ENCODE measurements at places on chromosomes 2 and 18.
A peak's percentile ranks its signal among the peaks of the same experiment; 100 is the strongest.

GRCh38 chr2:61726456-61727209 is 127.2 kb downstream of the FAM161A start:
- H3K27me3 ChIP-seq: no peaks in the 10 kb centered on the region
- no peak for DNase-seq
- no peaks in the 10 kb centered on the region for H3K4me1 ChIP-seq
- no peak overlapping the region for H3K4me3 ChIP-seq
- no peaks in the 10 kb centered on the region for H3K36me3 ChIP-seq
- H3K27ac ChIP-seq: no peak overlapping the region

GRCh38 chr2:32229635-32230034 is 35.1 kb downstream of the NLRC4 start:
- no peaks in the 10 kb centered on the region for H3K27me3 ChIP-seq
- H3K4me1 ChIP-seq: peaks cover 6% of the 10 kb centered on the region

- H3K4me1 ChIP-seq: no peaks in the 10 kb centered on the region
- no peak for DNase-seq
- no peak overlapping the region for H3K27ac ChIP-seq
- H3K4me3 ChIP-seq: no peak overlapping the region
- H3K36me3 ChIP-seq: no peaks in the 10 kb centered on the region
- no peaks in the 10 kb centered on the region for H3K27me3 ChIP-seq
These were observed 186.6 kb downstream of the GBX2 start for GRCh38 chr2:235981631-235982030.

- H3K4me3 ChIP-seq: no peak overlapping the region
- no peak for DNase-seq
- no peaks in the 10 kb centered on the region for H3K4me1 ChIP-seq
- no peak overlapping the region for H3K27ac ChIP-seq
- no peaks in the 10 kb centered on the region for H3K27me3 ChIP-seq
- no peaks in the 10 kb centered on the region for H3K36me3 ChIP-seq
These were observed 18.4 kb upstream of the MAL start for GRCh38 chr2:95007031-95007609.

GRCh38 chr18:67143028-67143427 is 373.5 kb downstream of the DSEL start:
- H3K27ac ChIP-seq: no peak overlapping the region
- no peaks in the 10 kb centered on the region for H3K27me3 ChIP-seq
- no peaks in the 10 kb centered on the region for H3K36me3 ChIP-seq
- DNase-seq: no peak

DNA sequence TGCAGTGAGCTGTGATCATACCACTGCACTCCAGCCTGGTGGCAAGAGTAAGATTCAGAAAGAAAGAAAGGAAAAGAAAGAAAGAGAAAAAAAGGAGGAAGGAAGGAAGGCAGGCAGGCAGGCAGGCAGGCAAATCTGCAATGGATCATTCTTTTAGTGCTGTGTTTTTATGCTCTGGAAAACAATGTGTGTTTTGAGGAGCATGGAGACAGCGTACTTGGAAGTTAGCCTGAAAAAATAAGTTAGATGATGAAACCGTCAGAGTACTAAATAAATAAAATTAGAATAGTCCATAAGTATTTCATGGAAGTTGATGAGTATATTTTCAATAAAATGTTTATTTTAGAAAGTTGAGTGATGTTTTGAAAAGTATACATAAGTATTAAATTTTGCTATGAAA is 366.4 kb upstream of the CDH20 start:
- no peak overlapping the region for H3K27ac ChIP-seq
- H3K27me3 ChIP-seq: no peaks in the 10 kb centered on the region
- H3K36me3 ChIP-seq: no peaks in the 10 kb centered on the region
- DNase-seq: no peak

DNA sequence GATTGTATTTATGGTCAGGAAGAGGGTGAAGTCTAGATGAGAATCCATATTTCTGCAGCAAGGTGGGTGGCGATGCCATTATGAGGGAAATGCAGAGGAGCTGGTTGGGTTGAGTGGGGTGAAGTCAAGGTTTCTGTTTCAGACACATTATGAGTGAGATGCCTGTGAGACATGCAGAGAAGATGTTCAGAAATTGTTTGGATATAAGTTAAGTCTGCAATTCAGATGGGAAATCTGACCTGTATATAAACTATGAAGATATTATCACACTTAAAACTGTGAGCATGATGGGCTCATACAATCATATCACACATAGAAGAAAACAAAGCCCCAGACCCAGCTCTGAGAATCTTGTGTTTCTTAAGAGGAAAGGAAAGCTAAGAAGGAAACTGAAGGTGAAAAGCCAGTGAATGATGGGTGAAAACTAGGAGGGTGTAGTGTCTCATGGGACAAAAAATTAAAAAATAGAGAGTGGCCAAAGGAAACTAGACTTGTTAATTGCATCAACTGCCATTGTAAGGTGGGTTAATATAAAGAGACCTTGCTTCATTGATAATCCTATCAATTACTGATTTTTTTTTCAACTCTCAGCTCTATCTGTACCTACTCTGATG is 14.2 kb downstream of the GALNT5 start:
- H3K27ac ChIP-seq: no peak overlapping the region
- H3K4me1 ChIP-seq: no peaks in the 10 kb centered on the region
- no peak overlapping the region for H3K4me3 ChIP-seq
- H3K27me3 ChIP-seq: no peaks in the 10 kb centered on the region

- no peak for DNase-seq
- H3K36me3 ChIP-seq: no peaks in the 10 kb centered on the region
- no peaks in the 10 kb centered on the region for H3K27me3 ChIP-seq
- H3K4me3 ChIP-seq: no peak overlapping the region
These were observed 12.5 kb downstream of the MSTN start for GRCh38 chr2:190050001-190050400.

DNA sequence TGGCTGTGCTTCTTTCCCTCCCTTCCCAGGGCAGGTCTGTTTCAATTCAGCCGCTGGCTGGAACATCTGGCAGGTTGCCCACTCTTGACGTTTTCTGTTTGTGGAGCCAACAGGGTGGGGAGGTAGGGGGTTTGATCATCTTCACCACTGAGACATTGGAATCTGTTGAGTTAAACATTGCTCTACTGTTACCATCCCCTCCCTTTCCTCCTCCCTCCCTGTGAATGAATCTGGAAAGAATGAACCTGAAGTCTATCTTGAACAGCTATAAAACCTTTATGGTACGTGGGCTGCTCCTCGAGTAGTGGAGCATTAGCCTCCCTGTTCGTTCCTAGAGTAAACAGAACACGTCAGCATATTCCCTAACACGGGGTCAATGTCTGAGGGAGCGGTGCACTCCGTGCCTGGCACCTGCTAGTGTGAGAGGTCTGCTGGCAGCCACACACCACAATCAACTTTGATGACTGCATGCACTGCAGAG is 249.9 kb upstream of the RBBP8 start:
- H3K36me3 ChIP-seq: no peaks in the 10 kb centered on the region
- peaks cover 6% of the 10 kb centered on the region for H3K4me1 ChIP-seq
- DNase-seq: peak; percentile 57
- H3K4me3 ChIP-seq: no peak overlapping the region

DNA sequence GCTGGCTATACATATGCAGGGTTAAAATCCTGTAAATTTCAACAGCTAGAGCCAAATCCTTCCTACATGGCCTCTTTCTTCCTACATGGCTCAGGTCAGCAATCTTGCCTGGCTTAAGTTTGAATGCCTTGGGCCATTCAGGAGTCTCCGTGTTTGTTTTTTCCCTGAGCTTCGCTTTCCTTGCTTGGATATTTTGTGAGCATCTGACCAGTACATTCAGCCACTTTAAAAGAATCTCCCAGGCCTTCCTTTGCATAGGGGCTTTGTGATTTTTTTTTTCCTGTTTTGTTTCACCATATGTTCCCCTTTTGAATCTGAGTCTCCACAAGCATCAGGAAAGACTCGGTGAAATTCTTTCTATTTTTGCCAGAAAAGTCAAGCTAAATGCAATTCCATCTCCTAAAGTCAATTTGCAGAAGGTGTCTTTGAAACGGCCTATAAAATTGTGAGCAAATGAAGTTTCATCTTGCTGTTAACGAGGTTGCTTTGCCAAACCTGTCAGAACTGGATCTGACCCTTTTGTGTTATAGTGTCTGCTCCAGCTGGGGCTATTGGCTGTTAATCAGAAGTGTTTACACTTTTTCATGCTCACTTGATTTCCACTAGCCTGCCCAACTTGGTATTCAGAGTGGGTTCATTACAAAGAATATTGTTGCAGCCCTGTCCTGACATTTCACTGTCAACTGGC is 256.9 kb downstream of the DCC start:
- no peak overlapping the region for H3K4me3 ChIP-seq
- H3K36me3 ChIP-seq: no peaks in the 10 kb centered on the region
- H3K27me3 ChIP-seq: no peaks in the 10 kb centered on the region

GRCh38 chr2:202030691-202031090 is 3.0 kb upstream of the FZD7 start:
- H3K36me3 ChIP-seq: no peaks in the 10 kb centered on the region
- peaks cover 12% of the 10 kb centered on the region for H3K27me3 ChIP-seq
- no peak for DNase-seq
- H3K4me1 ChIP-seq: peaks cover 11% of the 10 kb centered on the region
- H3K4me3 ChIP-seq: no peak overlapping the region

- peak; percentile 35 for DNase-seq
- peak overlapping the region; percentile 72 for H3K4me3 ChIP-seq
- H3K27me3 ChIP-seq: peaks cover 10% of the 10 kb centered on the region
- H3K36me3 ChIP-seq: no peaks in the 10 kb centered on the region
These were observed 896 bp downstream of the CACNB4 start for GRCh38 chr2:152097801-152098495.

- no peaks in the 10 kb centered on the region for H3K36me3 ChIP-seq
- no peak for DNase-seq
- H3K4me1 ChIP-seq: no peaks in the 10 kb centered on the region
- H3K27me3 ChIP-seq: no peaks in the 10 kb centered on the region
- H3K27ac ChIP-seq: no peak overlapping the region
These were observed 537.5 kb downstream of the MBD2 start for GRCh38 chr18:53686965-53687364.

GRCh38 chr2:215681799-215682596 is 246.1 kb upstream of the FN1 start:
- no peaks in the 10 kb centered on the region for H3K36me3 ChIP-seq
- H3K27ac ChIP-seq: no peak overlapping the region
- H3K4me1 ChIP-seq: peaks cover 31% of the 10 kb centered on the region
- H3K27me3 ChIP-seq: no peaks in the 10 kb centered on the region
- no peak for DNase-seq

GRCh38 chr2:229296536-229296935 is 25.4 kb upstream of the PID1 start:
- H3K4me3 ChIP-seq: no peak overlapping the region
- no peak for DNase-seq
- no peaks in the 10 kb centered on the region for H3K4me1 ChIP-seq
- H3K27ac ChIP-seq: no peak overlapping the region
- H3K36me3 ChIP-seq: no peaks in the 10 kb centered on the region
- H3K27me3 ChIP-seq: no peaks in the 10 kb centered on the region

GRCh38 chr2:181313845-181314244 is 143.3 kb upstream of the ITGA4 start:
- no peaks in the 10 kb centered on the region for H3K36me3 ChIP-seq
- no peaks in the 10 kb centered on the region for H3K27me3 ChIP-seq
- DNase-seq: no peak

- no peaks in the 10 kb centered on the region for H3K27me3 ChIP-seq
- H3K4me1 ChIP-seq: no peaks in the 10 kb centered on the region
- DNase-seq: no peak
- H3K27ac ChIP-seq: no peak overlapping the region
- H3K36me3 ChIP-seq: no peaks in the 10 kb centered on the region
These were observed 5.7 kb downstream of the ITGB6 start for GRCh38 chr2:160194351-160194750.

GRCh38 chr2:80326214-80326613 is 21.7 kb upstream of the LRRTM1 start:
- no peak overlapping the region for H3K27ac ChIP-seq
- no peaks in the 10 kb centered on the region for H3K27me3 ChIP-seq
- H3K4me3 ChIP-seq: no peak overlapping the region
- H3K4me1 ChIP-seq: peaks cover 5% of the 10 kb centered on the region
- DNase-seq: no peak
